AG09309 (cell line): ENCODE measurements at places on chromosomes 12 and 14.
A peak's percentile ranks its signal among the peaks of the same experiment; 100 is the strongest.

- DNase-seq = no peak
These were observed 478.3 kb upstream of the SOX5 start for GRCh38 chr12:24427776-24428175.

GRCh38 chr12:82627799-82628198 is 58.9 kb upstream of the TMTC2 start:
- DNase-seq = peak; percentile 7

GRCh38 chr12:45234139-45234865 is 18.4 kb downstream of the ANO6 start:
- peak; percentile 93 for DNase-seq

DNA sequence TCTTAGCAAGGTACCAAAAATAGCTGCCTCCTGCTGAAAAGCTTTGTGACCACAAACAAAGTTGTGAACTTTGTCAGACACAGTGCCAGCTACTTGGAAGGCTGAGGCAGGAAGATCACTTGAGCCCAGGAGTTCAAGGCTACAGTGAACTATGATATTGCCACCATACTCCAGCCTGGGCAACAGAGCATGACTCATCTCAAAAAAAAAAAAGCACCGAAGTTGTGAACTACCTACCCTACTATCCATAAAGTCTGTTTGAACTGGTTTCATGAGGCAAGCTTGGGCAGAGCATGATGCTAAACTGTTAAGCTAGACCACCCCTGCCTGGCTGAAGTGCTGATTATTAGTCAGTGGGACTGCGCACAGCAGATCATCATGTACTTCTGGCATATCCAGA is 75.5 kb downstream of the RAD52 start:
- DNase-seq = no peak

DNA sequence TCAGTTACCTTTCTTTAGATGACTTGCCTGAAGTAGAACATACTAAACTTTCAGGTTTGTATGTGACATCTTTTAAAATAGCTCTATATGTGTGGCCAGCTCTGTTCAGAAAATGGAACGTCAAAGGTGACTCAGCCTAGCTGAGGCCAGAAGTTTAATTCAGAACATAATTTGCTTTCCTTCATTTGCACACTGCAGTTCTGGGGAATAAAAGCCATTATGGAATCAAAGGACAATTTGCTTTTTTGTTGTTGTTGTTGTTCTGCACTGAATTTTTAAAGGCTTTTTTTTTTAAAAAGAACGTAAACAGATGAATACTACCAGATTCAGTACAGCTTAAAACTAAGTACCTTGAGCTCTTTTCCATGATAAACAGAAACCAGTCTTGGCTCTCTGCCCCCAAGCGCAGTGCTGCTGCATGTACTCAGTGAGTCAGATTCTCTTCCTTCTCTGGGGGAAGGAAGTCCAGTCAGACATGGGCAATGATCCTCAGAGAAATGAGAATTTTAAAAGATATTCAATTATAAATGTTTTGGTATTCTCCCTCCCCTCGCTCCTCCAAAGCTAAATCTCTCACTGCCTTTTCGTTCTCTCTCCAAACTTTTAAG is 644.2 kb downstream of the NOVA1 start:
- no peak for DNase-seq

DNA sequence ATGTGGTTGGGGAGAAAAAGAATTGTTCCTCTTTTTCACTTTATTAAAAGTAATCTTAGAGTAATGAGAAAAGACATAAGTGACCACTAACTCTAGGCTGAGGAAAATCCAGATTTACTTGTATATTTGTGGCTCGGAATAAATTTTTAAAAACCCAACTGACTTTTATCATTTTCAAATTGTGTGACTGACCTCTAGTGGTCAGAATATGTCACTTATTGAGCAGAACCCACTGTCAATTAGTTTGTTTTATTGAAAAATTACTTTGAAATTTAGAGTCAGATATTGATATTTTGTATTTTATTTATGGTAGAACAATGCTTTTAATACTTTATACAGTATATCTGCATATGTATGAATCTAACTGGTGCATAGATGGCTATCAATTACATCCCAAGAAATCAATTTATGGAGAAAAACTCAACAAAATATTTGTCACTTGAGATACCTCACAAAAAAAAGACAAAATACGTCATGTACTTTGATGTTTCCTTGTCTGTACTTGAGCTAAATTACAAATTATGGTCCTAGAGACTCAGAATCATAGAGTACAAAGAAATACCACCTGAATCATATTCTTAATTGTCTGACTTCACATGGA is 229.4 kb downstream of the CNTN1 start:
- no peak for DNase-seq

GRCh38 chr12:6363330-6364043 is 11.9 kb downstream of the SCNN1A start:
- no peak for DNase-seq

- no peak for DNase-seq
These were observed 25.6 kb upstream of the CCDC60 start for GRCh38 chr12:119308708-119309456.

DNA sequence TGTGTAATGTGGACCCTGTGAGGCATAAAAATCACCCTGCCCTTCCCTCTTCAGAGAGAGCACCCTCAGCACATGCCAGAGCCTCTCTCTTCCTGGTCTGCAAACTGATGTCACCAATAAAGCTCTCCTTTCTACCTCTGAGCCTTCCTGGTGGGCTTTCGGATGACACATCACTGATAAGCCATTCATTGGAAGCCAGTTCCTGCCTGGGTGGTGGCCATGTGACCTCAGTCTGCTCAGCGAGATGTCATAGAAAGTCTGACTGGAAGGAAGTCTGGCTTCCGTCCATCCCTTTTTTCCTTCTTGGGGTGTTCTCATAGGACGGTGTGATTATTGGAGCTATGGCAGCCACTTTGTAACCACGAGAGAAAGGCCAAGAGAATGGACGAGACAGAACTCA is 95.7 kb downstream of the PIWIL1 start:
- DNase-seq = no peak

DNA sequence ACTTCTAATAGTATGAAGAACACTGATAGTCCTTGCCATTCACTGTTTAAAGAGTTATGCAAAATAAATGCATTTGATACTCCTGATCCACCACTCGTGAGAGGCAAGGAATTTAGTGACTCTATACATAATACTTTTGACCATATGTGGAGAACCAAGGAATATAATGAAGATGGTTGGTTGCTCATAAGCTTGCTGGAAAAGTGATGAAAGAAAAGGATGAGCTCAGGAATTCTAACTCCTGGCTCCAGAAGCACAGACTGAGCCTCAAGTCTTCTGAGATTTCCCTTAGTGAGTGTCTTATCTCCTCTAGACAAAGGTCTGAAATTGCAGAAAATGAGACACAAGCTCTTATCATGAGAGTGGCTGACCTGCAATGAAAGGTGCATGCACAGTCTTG is 57.1 kb upstream of the KRAS start:
- no peak for DNase-seq

DNA sequence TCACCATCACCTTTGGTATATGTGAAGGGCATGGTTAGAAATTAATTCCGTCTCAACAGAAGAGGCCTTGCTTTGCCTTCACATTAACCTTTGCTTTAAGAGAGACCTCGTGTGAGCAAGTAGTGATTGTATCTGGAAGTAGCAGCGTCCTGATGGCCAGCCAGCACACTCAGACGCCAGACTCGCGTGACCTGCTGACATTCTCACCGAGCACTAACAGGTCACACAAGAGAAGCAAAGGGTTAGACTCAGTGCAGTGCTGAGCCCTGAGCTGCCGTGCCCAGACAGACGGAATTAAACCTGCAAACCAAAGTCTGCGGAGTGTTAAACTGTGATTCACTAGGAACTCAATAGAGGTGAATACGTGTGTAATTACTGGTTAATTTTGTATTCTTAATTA is 40.1 kb upstream of the MMP17 start:
- DNase-seq = no peak

DNA sequence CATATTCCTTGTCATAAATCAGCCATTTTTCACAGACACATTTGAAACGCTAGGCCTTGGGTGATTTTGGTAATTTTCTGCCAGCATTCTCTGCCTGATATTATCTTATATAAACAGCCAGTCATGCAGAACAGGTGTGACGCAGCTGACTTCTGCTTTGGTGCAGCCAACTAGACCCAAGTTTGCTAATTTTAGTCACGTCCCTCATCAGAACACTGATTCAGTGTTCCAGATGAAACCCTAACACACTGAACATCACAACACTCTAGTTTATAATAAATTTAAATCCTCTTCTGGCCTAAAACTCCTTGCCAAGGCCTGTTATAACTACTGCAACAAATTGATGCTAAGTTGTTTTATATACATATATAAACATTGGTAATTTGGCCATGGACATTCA is 386.1 kb downstream of the SEC23A start:
- no peak for DNase-seq

GRCh38 chr14:58846682-58847465 is 209.1 kb downstream of the DACT1 start:
- DNase-seq = no peak

DNA sequence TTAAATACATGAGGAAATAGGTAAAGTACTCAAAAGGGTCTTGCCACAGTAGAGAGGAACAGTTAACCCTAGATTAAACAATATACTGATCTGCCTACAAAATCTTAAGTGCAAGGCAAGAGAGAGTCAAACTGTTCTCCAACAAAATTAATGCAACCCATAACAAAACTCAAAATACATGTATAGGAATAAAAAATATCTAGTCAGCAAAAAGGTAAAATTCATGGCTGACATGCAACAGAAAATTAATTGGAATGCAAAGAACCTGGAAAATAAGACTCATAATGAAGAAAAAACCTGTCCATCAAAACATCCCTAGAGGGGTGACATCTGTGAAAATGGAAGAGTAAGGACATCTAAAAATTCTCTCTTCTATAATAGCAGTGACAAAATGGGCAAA is 173.6 kb downstream of the ADAMTS20 start:
- DNase-seq = no peak

GRCh38 chr12:39372204-39372925 is 70.6 kb downstream of the KIF21A start:
- DNase-seq = no peak

- DNase-seq = no peak
These were observed 9.6 kb downstream of the NAB2 start for GRCh38 chr12:57098546-57098945.

DNA sequence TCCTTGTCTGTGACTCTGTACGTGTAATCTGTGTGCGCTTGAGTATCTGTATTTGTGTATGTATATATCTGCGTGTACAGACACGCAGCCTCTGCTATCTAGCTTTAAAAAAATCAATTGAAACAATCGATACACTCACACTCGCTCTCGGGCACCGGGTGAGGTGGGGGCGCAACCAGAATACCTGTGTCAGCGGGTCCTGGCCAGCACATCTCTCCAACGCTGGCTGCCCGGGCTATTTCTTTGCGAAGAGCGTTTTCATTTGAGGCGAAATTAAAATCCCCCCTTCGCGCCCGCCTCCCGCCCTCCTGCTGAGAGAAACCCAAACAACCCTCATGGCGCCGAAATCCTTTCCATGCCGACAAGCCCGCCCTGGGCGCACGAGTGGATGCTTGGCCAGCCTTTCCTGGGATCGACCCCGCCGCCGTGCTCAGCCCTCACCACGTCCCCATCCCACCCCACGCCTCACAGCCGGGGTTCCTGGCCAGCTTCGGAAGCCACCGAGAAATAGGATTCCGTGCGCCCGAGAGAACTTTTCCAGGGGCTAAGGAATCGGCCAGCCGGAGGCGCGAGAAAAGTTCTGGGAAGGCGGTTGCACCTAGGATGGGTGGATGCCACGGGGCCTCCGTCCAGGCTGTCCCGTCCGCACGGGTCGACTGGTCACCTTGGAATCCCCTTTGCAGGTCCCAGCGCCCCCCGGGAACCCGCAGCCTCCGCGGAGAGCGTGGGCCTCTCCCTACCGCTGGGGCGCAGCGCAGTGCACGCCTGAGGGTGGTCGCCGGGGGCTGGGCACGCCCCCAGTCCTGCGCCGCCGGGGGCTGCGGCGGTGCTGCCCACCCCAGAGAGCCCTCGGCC is 1.0 kb downstream of the ZDHHC22 start:
- DNase-seq = no peak

DNA sequence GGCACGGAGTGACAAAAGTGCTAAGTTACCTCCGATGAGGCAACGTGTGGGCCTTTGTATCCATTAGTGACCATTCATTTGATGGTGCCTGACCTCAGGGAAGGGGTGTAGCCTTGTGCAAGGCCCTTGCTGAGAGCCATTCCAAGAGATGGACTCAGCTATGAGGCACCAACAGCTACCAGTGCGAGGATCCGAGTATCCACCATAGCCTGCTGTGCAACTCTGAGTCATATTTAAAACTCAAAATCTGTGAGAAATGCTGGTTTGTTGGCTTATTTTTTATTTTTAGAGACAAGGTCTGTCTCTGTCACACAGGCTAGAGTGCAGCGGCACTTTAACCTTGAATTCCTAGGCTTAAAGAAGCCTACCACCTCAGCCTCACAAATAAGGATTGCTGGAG is 25.1 kb upstream of the WNK1 start:
- no peak for DNase-seq

GRCh38 chr14:96126339-96126782 is 78.3 kb upstream of the BDKRB2 start:
- DNase-seq = no peak

DNA sequence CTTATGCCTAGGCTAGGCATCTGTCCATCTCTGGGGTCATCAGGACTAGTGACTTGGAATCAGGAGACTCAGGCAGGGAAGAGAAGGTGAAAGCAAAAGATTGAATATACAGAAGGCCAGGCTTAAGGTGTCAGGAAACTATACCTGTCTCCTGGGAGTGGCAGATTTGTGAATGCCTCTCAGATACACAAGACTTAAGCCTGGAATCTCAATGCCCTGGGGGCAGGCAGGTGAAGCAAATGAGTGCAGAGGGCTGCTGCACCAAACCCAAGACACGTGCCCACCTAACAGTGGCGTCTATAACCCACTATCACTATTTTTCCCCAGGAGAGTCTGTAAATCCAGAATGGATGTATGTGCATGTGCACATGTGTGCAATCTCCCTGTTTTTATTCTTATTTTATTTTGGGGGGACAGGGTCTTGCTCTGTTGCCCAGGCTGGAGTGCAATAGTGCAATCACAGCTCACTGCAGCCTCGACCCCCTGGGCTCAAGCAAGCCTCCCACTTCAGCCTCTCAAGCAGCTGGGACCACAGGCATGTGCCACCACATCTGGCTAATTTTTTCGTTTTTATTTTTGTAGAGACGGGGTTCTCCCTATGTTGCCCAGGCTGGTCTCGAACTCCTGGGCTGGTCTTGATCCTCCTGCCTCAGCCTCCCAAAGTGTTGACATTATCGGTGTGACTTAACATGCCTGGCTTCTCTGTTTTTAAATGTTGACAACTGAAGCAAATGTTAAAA is 31.9 kb upstream of the FOS start:
- no peak for DNase-seq

GRCh38 chr12:13316587-13317246 is 120.2 kb downstream of the EMP1 start:
- no peak for DNase-seq

DNA sequence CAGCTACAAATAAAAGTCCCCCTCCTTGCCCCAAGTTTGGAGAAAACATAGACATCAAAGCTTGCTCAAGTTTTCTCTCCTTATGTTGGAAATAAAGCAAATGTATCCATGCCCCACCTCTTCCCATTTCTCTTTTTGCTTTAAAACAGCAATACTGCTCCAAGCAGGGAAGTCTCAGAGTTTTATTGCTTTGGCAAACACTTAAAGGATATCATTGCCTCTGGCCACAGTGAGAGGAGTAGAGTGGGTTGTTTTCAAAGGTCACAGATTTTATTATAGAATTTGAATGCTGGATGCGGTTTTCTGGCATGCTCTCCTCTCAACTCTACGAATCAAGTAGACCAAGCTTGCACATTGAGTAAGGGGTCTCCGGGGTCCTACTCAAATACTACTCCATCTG is 149.7 kb downstream of the TTC7B start:
- no peak for DNase-seq
